ENCODE measurements at places on chromosomes 16 and 17.

- DNase-seq: no peak
Observed at GRCh38 chr16:17270683-17271109, 200.1 kb downstream of the XYLT1 start.

DNA sequence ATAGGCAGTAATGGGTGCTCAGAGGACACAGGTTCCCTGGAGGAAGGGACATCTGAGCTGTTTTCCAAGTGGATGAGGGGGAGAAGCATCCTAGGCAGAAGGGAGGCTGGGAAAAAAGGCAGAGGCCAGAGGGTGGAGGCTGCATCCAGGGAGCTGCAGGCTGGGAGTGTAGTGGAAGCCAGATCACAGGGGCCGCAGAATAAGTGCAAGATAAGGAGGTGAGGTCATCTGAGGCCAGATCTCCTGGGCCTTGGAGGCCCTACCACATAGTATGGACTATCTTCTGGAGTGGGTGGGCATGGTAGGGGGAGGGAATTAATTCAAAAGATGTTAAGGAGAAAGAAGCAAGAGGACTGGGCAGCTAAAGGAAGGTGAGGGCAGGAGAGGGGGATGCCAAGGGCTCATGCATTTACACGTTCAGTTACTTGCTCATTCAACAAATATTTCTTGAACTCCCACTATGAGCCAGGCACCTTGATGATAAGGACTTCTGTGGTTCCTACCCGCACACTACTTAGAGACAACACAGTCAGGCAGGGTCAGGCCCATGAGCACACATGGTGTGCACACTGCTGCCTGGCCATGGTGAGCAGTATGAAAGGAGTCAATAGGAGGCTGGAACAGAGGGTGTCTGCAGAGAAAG, 2.4 kb upstream of the RIPOR1 start:
- DNase-seq: no peak

DNA sequence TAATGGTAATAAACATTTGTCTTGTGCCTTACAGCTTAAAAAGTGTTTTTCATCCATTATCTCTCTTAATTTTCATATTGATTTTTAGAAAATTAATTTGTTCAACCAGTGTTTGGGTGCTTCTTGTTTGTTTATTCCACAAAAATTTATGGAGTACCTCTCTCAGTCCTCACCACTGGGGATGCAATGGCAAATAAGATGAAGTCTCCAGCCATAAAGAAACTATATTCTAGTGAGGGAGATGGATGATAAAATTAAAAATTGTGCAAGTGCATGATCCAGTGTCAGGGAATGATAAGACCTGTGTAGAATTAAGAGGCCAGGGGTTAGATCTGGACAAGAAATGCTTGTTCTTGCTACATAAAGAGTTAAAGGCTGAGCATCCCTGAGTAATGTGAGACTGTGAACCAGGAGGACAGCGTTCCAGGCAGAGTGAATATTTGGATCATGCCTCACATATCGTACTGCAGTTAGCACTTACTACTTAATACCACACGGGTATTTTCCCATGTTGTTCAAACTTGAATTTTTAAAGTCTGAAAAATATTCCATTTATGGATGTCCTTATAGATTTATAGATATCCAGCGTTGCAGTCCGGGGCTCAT, 535.7 kb upstream of the HSBP1 start:
- peak; percentile 56 for DNase-seq

DNA sequence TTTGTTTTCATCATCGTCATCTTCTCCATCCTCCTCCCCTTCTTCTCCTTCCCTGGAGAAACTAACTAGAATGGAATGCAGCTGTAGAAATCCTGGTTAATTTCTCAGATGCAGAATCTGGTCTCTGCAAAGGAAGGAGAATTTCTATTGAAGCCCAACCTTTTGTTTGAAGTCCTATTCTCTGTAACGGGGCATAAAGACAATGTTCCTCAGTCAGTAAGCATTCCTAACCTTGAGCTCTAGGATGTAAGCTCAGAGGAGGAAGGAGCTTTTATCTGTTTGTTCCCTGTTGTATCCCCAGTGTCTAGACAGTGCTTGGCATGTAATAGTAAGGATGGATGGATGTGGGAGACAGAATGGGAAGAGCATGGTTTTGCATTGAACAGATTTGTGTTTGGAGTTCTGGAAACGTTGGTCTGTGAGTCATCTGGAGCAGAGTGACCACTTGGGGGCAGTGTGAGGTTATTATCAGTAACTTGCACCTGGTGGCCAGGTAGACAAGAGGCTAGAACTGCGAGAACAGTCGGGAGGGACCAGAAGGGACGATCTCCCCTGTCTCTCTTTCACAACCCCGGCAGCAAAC, 363.7 kb downstream of the SNX29 start:
- DNase-seq: peak; percentile 77

DNA sequence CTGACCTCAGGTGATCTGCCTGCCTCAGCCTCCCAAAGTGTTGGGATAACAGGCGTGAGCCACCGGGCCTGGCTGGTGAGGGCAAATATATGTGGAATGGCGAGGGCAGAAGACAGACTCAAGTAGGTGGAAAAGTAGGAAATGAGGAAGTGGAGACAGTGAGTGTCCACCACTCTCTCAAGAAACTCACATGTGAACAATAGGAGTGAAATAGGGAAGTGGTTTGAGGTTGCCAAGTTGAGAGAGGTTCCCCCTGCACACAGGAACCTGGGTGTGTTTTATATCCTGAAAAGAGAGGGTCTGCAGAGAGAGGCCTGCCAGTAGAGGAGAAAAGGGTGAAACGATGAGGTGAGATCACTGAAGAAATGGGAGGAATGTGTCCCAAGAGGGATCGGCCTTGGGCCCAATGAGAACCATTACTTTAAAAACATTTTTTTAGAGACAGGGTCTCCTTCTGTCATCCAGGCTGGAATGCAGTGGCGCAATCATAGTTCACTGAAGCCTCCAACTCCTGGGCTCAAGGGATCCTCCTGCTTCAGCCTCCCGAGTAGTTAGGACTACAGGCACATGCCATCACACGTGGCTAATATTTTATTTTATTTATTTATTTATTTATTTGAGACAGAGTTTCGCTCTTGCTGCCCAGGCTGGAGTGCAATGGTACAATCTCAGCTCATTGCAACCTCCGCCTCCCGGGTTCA, 17.1 kb upstream of the CORO1A start:
- no peak for DNase-seq

GRCh38 chr17:43832168-43832975, 574 bp downstream of the MPP3 start:
- peak; percentile 76 for DNase-seq

GRCh38 chr16:71666928-71667707, 41.1 kb downstream of the MARVELD3 start:
- no peak for DNase-seq

- no peak for DNase-seq
Observed at GRCh38 chr17:56064506-56064905, 88.8 kb upstream of the ANKFN1 start.

DNA sequence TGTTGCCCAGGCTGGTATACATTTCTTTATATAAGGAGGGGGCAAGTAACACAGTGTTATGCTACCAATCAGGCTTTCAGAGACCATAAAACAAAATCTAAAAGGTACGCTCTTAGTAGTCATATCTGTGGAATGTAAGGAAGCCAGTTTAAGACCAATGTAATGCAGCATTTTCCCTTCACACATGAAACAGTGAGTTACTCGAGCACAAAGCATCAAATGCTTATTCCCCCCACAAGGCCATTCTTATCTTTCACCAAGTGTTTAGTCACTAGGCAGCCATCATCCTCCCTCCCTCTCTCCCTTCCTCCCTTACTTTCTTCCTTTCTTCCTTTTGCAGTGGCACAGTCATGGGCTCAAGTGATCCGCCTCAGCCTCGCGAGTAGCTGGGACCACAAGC, 12.8 kb downstream of the HMOX2 start:
- DNase-seq: peak; percentile 87

GRCh38 chr17:1008008-1008761, 11.3 kb downstream of the TIMM22 start:
- no peak for DNase-seq

- no peak for DNase-seq
Observed at GRCh38 chr17:36740157-36740556, 138.8 kb downstream of the MRM1 start.

- peak; percentile 64 for DNase-seq
Observed at GRCh38 chr16:67555795-67556212, 6.5 kb upstream of the CTCF start.

GRCh38 chr16:31268033-31268365, 8.2 kb downstream of the ITGAM start:
- DNase-seq: no peak

- peak; percentile 18 for DNase-seq
Observed at GRCh38 chr16:85129876-85130704, 17.8 kb upstream of the CIBAR2 start.

- DNase-seq: peak; percentile 68
Observed at GRCh38 chr17:17781591-17782496, 54.9 kb downstream of the SREBF1 start.

Measured in fibroblast of skin of back (primary cell).